Left renal cortex interstitium (tissue), 4 donors: ENCODE measurements at places on chromosomes 2 and 18.

GRCh38 chr2:51424418-51424817 lies 392.5 kb upstream of the NRXN1 start:
- no peak for DNase-seq

GRCh38 chr2:59959944-59960343 lies 593.5 kb downstream of the BCL11A start:
- no peak for DNase-seq

DNA sequence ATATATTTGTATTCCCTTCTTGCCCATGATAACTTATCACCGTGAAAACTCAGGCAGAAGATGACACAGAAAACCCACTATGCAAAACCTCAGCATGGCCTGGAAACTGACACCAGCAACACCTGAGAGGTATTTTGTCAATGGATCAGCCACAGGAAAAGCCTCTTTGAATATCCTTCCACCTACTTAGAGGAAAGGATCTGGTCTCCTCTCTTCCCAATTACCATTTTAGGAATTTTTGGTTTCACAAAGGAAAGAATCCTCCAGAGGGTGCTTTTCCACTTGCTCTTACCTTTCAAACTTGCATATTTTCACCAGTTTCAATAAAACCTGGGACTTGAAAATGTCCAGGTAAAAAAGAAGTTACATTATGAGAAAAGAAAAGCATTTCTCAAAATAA lies 20.0 kb upstream of the MEIS1 start:
- no peak for DNase-seq

DNA sequence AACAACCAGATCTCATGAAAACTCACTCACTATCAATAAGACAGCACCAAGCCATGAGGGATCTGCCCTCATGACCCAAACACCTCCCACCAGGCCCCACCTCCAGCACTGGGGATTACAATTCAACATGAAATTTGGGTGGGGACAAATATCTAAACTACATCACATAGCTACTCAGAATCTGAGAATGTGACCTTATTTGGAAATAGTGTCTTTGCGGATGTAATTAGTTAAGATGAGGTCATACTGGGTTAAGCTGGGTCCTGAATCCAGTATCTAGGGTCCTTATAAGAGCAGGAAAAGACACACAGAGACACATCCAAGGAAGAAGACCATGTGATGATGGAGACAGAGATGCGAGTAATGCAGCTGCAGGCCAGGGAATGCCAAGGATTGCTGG lies 27.5 kb upstream of the REEP1 start:
- no peak for DNase-seq

DNA sequence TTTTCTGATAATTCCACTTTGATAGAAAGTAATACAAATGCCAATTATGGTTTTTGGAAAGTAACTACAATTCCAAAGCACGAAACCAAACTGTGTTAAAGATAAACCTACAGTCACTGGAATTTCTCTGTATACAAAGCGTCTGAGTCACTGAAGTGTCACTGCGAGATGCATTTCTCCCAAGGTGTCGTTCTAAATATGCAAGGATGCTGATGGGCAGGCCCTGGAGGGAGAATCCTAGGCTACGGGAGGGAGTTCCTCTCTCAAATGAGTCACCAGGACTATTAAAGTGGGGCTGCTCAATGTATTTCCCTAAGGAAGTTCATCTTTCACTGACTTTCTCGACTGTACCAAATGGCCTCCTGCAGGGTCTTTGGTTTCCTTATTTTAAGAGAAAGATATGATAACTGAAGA lies 163.8 kb upstream of the STK17B start:
- no peak for DNase-seq

DNA sequence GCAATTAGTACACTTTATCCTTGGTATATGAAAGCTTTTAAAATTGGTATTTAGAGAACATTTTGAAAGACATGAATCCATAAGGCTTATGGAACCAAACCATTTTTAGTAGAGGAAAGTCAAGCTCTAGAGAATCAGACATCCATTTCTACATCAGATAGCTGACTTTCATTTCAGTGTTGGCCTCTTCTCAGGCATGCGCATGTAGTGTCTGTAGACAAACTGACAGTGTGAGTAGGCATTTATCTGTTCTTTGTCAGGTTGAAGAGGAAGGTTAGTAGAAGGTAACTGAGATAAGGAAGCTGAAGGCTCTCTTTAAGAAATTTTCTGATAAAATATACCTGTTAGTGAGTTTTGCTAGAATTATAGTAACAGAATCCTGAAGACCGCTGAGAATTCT lies 221.9 kb upstream of the SIX3 start:
- DNase-seq, result no peak

GRCh38 chr2:134433979-134434378 lies 180.1 kb downstream of the MGAT5 start:
- DNase-seq, result no peak

DNA sequence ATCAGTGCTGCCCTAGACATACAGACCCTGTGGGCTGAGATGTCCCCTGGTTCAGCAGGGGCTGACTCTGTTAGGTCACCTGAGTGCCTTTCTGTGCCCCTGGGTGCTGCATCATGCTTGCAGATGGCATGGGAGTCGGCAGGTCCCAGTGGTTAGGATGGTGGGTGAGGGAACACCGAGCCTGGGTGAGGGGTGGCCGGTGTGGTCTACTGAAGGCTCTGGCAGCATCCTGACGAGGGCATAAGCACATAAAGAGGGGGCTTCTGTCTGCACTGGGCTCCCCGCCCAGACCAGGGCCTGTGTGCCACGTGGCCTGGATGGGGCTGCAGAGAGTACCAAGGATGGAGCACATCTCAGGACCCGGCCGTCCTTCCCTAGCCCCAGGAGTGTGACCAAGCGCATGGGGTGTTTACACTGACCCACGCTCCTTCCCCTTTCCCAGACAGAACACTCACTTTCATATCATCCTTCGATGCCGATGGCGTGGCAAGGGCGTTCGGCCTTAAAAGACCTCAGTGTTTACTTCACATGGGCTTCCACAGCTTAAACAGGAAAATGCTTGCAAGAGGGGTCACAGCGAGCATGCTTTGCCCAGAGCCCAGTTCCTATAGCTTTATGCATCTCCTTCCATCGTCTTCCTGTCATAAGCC lies 115.1 kb downstream of the STPG4 start:
- DNase-seq, result no peak

DNA sequence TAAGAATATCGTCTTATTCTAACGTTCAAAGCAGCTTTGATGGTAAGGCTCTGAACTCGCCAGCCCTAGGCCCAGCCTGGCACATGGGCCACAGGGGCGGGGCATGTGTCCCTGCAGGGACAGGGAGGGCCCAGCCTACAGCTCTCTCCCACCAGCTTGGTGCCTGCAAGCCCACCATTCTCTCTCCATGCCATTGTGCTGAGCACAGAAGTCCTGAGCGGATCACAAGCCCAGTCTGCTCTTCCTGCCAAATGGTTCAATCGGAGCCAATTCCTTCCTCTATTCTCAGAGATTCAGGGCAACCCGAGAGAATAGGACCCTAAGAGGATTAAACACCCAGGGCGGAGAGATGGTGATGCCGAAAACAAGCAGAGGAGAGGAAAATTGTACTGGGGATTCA lies 50.3 kb upstream of the APCDD1 start:
- DNase-seq, result no peak

GRCh38 chr2:143870696-143871095 lies 649.2 kb downstream of the ZEB2 start:
- no peak for DNase-seq

DNA sequence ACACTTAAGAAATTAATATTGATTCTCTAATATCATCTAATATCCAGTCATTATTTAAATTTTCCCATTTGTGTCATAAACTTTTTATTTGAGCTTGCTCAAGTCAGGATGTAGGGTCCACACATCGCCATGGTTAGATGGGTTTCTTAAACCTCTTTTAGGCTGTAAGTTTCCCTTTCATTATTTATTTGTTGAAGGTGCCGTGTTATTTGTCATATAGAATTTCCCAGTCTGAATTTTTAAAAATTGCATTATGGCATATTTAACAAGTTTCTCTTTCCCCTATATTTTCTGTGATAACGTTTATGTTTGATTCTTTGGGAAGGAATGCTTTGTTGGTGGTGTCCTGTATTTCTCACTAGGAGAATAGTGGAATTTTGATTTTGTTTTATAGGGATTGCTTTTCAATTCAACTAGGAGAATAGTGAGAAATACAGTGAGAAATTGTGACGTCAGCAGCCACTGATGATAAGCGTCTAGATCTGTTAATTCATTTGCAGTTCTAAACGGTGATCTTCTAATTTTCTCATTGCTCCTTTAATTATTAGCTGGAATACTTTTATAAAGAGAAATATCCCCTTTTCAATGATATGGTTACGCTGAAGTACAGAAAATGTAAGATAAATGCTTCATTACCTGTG lies 44.6 kb upstream of the AAK1 start:
- DNase-seq, result no peak

GRCh38 chr2:26634636-26635230 lies 6.4 kb downstream of the CIB4 start:
- no peak for DNase-seq

- DNase-seq, result no peak
These were observed 288.5 kb upstream of the SLC39A10 start for GRCh38 chr2:195368249-195369217.

DNA sequence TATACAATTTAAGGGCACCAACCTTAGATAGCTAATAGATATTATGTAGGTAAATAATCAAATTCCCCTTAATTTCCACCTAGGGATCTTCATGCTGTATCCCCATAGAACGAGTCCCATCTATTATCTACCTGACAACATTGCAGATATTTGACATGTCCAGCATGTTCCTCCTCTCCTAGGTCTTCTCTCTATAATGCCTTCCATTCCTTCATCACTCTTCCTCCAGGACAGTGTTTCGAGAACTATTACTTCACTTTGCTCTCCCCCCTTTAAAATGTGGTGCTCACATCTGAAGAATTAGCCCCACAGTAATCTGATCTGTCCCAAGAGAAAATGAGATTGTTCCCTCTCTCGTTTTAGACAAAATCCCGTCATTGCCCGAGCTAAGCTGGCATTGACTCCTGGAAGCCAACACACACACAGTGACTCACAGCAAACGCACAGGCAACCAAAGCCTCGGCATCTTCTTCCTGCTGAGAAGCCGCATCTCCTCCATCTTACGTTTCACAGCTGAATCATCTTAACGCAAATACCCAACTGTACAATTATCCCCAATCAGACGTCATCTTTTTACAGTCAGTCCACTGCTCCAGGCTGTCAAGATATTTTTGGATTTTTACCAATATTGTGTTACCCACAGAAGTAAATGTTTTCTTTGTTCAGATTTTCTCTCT lies 162.9 kb upstream of the AGAP1 start:
- no peak for DNase-seq

GRCh38 chr2:178247250-178247649 lies 52.9 kb downstream of the OSBPL6 start:
- no peak for DNase-seq

DNA sequence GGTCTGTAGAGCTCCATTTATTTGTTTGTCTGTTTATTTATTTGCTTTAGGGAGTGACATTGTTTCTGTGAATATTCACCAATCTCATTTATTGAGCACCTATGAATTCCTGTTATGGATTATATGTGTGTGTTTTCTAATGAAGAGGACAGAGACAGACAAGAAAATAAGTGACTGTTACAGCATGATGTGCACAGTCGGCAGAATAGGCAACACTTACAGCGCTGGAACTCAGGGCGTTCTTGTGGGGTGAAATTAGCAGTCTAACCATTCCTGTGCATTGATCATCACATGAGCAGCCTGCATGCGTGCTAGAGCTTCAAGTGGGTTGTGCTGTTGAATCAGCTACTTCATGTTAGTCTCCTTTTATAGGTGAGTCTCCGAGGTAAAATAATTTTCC lies 960.7 kb downstream of the SLC4A3 start:
- no peak for DNase-seq

- no peak for DNase-seq
These were observed 254.4 kb downstream of the KCNE4 start for GRCh38 chr2:223306371-223306770.

- DNase-seq, result no peak
These were observed 67.4 kb upstream of the CHMP1B start for GRCh38 chr18:11783716-11784331.

GRCh38 chr2:179581605-179582004 lies 279.8 kb downstream of the ZNF385B start:
- no peak for DNase-seq

- no peak for DNase-seq
These were observed 20.9 kb downstream of the MTCL1 start for GRCh38 chr18:8726281-8726680.

- no peak for DNase-seq
These were observed 194.9 kb upstream of the HDAC4 start for GRCh38 chr2:239595726-239596125.

DNA sequence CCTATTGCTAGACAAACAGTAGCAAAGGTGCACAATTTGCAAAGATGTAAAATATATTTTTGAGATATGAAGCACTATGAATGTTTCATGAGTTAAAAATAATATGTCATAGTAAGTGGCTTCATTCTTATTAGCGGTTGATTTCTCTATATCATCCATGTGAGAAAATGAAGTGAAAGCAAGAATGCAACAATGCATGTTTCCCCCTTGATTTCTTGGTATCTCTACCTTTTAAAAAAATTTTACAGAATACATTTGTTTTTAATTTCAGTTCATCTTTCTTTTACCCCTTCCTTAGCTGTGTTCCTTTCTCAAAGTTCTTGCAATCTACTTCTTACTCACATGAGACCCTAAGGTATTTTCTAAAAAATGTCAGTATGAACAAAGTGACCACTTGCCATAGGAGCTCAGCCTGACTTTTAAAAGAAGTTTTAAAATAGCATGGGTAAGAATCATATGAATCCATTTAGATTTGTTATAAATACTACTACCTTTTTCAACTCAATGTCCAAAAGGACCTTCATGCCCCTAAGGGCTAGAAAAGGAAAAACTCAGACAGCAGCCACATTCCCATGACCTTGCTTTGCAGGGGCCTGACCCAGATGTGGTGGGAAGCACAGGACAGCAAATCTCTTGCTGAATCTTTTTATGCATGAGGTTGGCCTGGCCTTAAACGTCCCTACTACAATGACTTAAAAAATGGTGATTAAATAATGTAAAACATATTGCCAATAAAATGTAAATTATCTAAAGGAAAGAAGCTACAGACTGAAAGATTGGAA lies 14.8 kb upstream of the SLC38A11 start:
- no peak for DNase-seq

DNA sequence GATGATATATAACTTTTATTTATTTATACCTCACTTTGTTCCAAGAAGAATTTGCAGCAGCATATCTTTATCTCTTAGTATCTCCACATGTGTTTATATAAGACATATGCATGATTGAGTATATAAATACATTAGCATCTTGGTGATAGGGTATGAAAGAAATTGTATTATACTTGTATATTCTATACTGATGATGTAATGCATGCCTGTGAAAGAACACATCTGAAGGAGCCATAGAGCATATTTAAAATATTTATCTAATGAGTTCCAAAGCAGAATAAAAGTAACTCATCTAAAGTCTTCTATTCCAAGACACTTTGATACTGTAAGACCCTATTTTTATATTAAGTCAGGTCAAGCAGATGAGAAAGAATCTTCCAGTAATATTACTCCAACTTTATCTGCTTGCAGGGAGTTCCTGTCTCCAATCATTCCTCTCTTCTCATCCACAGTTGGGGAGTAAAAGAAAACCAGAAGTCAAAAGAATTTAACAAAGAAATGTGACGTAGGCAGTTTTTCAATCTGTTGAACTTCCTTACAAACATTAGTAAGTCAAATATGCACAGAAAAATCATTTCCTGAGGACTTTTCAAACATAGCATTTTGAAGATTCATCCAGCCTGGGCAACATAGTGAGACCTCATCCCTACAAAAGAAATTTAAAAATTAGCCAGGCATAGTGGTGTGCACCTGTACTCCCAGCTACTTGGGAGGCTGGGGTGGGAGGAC lies 76.7 kb downstream of the DTNB start:
- DNase-seq, result no peak
